ENCODE measurements at places on chromosomes 11 and 22.

- no peak for DNase-seq
Measured at GRCh38 chr11:34264303-34265110, 93.3 kb downstream of the ABTB2 start.

DNA sequence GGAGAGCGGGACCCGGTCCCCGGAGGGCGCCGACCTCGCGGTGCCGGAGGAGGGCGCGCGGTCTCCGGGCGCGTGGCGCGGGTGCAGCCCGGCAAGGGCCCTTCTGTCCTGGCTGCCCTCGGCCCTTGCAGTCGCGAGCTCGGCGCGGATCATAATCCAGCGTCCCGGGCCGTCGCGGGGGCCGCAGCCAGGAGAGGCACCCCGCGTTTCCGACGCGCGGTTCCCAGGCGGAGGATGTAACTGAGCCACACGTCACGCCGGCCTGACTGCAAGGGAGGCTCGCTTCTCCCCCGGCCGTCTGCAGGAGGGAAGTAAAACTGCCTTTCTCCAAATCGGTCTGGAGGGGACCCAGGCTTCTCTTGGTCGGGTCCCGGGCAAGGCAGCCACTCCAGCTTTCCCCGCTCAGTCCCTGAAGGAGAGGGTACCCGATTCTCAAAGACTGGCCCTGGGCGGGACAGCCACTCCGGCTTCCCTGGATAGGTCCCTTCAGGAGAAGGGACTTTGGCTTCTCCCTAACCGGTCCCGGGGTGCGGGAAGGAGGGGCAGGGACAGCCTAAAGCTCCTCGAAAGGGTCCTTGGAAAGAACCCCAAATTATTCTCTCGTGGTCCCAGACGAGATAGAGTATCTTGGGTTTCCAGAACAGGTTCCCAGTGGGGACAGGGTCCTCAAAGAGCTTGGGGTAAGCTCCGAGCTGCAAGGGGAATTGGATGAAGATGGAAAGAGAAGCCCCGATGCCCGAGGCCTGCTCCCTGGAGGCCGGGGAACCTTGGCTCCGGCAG is 836 bp downstream of the SPON1 start:
- no peak for DNase-seq

- DNase-seq = no peak
Measured at GRCh38 chr11:75910426-75911145, 95.6 kb downstream of the UVRAG start.

- no peak for DNase-seq
Measured at GRCh38 chr22:41757502-41757901, 43.0 kb upstream of the CCDC134 start.

- DNase-seq = no peak
Measured at GRCh38 chr11:45616802-45617549, 48.4 kb downstream of the CHST1 start.
